ENCODE measurements at places on chromosomes 4 and X. TPM values are rescaled to one million over a fixed set of nuclear protein-coding genes. Genes with fewer than 3 reads are reported as not detected.
A peak's percentile ranks its signal among the peaks of the same experiment; 100 is the strongest.

Gene CDKN2AIP
- 45.7 TPM for total RNA-seq

DNA sequence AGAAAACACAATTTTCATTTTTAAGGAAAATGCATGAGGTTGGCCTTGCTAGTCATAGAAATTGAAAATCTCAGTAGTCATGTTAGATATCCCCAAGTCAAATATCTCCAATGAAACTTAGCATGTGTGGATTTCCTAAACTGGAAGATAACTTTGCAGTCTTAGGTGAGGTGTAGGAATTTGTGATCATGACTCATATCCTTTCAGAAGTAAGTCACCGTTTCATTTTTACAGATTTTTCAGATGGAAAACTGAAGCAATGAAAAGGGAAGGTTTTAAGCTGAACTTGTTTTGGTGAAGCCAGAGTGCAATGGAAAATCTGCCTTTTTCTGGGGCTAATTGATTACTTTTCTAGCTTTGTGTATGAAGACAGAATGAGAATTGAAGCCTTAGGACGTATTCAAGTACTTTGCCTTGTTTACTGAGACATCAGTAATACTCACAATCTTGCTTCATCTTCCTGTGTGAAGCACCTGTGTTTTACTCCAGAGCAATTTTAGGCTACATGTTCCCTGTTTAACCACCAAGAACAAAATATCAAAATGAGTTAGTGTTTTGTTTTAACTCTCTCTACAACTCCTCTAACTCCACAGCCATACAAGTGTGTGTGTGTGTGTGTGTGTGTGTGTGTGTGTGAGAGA is 1662.8 kb upstream of the ADGRL3 start:
- peak; percentile 54 for DNase-seq

DNA sequence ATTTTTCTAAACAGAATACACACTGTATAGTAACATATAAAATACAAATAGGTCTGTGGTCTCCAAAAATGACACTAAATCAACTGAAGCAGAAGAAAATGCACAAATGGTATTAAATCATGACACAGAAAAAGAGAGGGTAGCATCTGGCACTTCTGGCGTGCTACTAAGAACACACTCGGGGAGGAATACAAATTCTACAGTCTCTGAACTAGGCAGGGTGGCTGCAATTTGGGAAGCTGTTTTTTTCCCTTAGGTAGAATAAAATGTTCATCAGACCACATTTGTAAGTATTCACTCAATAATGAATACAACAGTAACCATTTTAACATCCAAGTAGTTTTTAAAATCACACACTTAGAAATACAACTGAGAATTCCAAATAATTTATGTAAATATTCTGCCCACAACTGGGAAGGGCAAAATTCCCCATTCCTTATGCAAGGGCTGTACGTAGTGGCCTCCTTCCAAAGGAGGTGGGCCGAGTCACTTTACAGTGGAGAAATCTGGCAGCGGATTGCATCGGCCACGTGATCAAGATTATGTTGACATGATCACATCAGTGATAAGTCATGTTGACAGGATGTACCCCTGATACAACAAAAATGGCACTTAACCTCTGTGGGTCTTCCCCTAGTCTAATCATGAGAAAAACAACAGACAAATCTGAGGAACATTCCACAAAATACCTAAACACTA is 101.1 kb downstream of the TSPAN5 start:
- peak; percentile 41 for DNase-seq

- no peak for DNase-seq
Observed at GRCh38 chrX:47171996-47172395, 21.6 kb upstream of the UBA1 start.

GRCh38 chr4:102787096-102787881 is 26.5 kb upstream of the MANBA start:
- no peak for DNase-seq

DNA sequence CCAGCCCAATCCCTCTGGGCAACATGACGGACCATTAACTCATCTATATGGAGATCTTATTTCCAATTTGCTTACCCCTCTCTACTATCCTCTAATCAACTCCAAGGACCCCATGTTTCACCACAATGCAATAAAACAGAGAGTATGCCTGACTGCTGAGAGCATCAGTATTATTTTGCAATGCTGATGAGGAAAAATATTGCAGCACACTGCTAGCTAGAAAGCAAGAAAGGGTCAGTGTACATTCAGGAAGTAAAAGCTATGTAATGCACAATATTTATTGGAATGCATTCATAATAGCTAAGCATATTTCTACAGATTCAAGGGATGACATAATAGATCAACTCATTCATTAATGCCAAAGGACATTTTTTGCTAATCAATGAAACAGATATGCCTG is 33.2 kb downstream of the ARAP2 start:
- DNase-seq: no peak

- no peak for DNase-seq
Observed at GRCh38 chrX:129531132-129531531, 7.8 kb upstream of the SMARCA1 start.

GRCh38 chrX:55867181-55867651 is 149.7 kb downstream of the RRAGB start:
- DNase-seq: peak; percentile 77
